ENCODE measurements at places on chromosomes 6 and 20.

DNA sequence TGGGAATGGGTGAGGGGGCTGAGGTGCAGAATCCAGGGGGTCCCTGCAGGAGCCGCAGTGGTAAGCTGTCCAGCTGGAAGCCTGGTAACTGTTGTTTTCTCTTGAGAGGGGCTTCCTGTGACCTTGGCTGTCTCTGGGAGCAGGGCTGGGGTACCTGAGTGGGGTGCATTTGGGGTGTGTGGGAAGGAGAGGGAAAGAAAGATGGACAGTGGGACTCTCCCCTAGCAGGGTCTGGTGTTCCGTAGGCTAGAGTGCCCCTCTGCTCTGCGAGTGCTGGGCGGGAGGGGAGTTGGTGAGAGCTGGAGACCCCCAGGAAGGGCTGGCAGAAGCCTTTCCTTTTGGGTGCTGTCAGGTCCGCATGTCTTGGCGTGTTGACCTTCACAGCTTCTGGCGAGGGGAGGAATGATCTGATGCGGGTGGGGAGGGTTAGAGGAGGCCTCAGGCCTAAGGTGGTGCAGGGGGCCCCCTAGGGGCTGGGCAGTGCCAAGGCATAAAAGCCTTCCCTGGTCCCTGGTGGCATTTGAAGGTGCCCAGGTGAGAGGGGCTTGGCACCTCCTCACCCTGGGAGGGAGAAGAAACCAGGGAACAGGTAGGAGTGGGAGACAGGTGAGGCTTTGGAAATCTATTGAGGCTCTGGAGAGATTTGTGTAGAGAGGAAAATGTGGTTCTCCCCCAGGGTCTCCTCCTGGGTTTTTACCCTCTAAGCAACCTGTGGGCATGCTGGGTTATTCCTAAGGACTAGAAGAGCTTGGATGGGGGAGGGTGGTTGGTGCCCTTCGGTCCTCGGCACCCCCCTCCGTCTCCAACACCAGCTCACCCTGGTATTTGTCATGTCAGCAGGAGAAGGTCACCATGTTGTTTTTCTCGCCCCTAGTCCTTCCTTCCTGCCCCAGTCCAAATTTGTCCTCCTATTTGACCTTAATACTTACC, 3.3 kb downstream of the VEGFA start:
- peak; percentile 36 for DNase-seq

DNA sequence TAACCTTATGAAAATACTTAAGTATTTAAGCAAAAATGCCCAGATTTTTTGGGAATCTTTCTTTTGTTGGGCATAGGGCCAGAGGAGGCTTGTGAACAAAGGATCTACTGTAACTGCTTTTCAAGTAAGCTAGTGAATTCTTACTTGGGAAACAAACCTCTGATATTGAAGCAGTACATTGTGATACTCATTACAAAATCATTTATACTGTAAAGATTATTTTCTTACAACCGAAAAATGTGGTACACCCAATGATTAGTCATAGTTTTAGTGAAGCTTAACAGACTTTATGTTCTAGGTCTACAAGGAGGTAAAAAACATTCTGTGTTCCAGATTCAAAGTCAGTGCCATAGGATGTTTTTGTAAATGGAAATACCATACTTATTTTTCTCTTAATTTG, 272.9 kb upstream of the KCNQ5 start:
- no peak for DNase-seq

- no peak for DNase-seq
Observed at GRCh38 chr6:14804785-14805210, 441.1 kb upstream of the JARID2 start.

DNA sequence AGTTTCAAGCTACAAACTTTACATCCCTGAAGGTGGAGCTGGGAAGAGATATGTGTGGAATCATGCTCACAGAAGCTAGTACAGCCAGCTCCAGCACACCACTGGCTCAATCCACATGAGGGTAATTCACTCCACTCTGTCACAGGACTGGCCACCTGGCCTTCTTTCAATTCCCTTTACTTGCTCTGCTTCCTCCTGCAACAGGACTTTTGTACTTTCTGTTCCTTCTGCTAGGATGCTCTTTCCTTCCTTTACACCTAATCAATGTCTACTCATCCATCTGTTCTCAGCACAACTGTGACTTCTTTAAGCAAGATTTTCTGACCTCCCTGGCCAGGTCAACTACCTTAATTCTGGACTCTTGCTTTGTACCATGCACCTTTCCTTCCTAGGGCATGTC, 39.4 kb upstream of the MYB start:
- no peak for DNase-seq

Measured in activated CD4-positive, alpha-beta T cell treated with anti-CD3 and anti-CD28 coated beads, Interleukin-2, amount 50 U/mL, for 4 hours (primary cell).